ENCODE measurements at places on chromosomes 4 and X.

DNA sequence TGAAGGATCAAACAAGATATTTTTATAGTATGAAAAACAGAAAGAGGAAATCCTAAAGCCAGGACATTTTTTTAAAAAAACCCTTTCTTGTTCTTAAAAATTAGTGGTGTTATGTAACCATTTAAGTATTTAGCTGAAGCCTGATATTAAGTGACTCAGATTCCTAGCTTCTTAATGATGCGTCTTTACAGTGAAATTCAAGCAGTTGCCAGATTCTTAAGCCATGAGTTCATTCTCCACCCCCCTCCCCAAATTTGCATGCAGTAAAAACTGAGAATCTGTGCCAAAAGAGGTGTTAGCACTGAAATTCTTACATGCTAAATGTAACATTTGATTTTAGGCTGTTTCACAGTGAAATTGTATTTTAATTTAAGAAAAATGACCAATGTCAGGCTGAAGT, 180.8 kb downstream of the RAPGEF2 start:
- peak; percentile 72 for DNase-seq

DNA sequence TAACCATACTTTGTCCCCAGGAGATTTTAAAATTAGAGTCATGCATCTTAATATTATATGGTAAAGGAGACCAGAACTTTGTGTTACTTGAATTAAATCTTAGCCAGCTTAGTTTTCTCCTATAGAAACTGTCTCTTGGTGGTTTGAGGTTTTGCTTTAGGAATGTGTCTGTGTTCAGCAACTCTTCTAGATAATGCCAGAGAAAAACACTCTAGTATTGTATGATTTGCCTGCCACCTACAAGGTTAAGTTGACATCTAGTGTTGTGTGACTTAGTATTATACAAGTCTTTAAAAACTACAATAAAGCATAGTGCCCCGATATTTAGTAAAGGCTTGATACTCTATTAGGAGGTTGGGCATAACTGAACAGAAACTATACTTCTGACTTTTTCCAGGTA, 2.1 kb downstream of the UGT8 start:
- no peak for DNase-seq

GRCh38 chrX:103157496-103158316, 57.2 kb upstream of the BEX4 start:
- no peak for DNase-seq

- DNase-seq = no peak
Measured at GRCh38 chr4:19266566-19266965, 985.1 kb upstream of the SLIT2 start.

- DNase-seq = no peak
Measured at GRCh38 chr4:181688872-181689271, 554.3 kb upstream of the TENM3 start.

- no peak for DNase-seq
Measured at GRCh38 chr4:41177016-41177415, 37.3 kb downstream of the APBB2 start.

DNA sequence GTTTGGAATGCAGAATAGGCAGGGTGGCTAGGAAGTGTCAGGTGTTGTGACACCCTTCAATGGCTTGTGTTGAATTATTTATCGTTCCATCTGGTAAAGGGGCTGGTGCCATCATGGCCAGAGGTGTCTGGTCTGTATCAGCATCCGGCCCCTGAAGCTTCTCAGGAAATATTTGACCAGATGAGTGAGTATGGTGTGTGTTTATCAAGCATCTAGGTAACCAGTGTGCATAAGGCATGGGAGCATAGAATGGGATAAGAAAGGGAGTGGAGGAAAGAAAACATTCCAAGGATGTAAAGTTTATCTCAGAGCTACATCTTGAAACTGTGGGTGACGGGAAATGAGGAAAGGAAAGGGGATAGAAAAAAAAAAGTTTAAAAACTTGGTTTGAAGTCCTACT, 109.4 kb downstream of the KLHL4 start:
- no peak for DNase-seq

GRCh38 chr4:46503739-46504138, 113.8 kb upstream of the GABRA2 start:
- DNase-seq = no peak

- no peak for DNase-seq
Measured at GRCh38 chrX:19904778-19905367, 17.5 kb upstream of the SH3KBP1 start.

DNA sequence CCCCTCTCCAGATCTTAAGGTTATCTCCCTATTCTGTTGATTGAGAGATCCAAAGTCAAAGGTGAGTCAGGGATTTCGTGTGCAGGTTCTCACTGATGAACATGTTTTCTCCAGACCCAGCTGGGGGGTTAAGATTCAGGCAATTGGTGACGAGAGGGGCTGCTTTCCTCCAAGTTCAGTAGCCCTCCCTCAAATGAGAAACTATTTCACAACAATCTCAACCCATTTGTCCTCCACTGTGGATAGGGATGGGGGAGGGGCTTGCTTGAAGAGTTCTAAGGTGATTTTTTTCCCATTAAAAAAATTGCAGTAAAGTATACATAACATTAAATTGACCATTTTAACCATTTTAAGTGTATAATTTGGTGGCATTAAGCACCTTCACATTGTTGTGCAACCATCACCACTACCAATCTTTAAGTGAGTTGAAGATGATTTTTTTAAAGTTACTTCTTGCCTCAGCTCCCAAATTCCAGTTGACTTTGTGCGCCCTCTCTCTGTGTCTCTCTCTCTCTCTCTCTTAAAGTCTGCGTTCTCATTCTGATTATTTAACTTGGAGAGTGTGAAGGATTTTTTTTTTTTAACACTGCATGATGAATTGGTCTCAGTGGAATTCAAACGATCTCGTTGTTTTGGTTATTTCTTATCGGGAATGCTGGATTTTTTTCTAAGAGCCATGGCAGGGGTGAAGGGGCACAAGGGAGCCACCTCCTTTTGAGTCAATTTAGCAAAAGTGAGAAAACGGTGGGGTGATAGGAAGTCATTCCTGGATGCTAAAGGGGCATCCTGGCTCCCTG, 175.9 kb downstream of the SHROOM3 start:
- no peak for DNase-seq

GRCh38 chr4:8113611-8114377, 44.8 kb downstream of the ABLIM2 start:
- no peak for DNase-seq

- no peak for DNase-seq
Measured at GRCh38 chrX:85977218-85977617, 70.1 kb downstream of the CHM start.

DNA sequence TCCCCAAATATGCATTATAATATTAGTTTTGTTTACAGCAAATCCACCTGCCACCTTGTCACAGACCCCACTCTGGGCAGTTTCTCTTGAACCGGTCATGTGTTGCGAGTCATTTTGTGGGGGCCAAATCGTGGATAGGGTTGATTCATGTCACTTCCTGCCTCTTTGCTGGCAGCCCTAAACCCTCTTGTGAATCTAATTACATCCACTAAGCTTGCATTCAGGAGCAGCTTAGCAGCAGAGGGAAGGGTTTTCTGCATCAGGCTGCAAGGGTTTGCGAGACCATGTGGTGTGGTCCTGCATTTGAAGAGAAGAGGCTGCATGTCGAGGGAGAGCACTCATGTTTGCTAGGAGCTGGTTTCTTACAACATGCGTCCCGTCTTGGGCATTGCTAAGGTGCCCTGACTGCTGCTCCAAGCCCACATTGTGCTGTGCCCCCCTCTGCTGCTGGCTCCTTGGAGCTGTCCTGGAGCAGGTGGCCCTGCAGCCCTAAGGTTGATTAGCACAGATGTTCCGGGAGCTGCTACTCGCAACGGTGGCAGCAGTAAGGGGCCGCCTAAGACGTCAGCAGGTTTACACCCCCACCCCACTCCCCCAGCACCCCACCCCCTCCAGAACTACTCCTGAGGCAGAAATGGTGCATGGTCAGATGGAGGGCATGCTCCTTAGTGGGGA, 88.9 kb upstream of the CLDN34 start:
- DNase-seq = no peak

DNA sequence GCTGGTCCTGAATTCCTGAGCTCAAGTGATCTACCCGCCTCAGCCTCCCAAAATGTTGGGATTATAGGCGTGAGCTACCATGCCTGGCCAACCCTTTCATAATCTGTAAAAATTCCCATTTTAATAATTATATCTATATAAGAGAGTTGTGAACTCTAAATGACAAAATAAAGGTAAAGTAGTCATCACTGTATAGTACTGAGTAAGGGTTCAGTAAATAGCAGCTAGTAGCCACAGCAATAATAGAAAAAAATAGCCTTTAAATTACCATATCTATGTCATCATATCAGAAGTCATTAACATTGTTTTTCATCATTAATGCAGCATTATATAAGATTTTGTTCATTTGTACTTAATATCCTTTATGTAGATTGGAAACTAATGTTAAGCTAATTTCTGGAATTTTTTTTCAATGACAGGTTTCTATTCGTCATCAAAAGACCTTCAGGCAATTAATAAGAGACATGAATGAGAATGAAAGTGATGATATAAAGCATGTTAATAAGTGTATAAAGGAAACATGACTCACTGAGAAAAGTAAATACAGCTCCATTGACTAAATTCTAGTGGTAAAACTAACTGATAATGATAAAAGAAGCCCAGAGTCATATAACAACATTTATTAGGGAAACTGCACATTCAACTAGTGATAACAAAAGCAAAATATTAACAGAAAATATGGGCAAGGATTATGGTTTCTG, 85.9 kb upstream of the UGT8 start:
- DNase-seq = no peak

GRCh38 chr4:121252224-121252806, 88.2 kb upstream of the TNIP3 start:
- DNase-seq = no peak

DNA sequence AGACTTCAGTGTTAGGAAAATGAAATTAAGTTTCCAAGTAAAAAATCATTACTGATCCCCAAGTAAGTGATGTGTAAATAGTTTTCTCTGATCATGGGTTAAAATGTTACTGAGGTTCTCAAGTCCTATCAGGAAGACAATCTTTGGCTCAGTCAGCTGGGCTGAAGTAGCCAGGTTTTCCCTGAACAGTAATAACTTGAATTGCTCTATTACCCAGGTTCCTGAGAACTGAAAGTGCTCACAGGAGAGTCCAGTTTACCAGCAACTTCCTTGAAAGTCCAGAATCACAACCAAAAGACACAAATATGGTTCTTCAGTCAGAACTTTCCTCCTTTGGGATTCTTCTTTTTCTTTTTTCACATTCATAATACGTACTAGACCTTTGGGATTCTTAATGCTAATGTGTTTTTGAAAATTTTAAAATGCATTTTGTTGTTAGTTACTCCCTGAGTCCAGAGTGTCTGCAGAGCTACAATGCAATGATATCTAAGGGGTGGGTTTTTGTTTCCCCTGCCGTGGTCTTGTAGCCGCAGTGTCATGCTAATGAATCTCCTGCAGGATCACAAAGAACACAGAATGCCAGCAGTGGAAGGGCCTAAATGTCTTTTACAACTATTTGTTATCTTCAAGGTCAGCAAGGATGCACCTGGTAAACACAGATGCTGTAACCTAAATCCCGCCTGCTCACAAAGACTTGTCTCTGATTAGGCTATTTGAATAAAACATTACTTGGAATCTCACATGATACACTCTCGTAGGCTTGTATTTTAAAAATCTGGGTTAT, 439.8 kb upstream of the NR3C2 start:
- DNase-seq = no peak

GRCh38 chrX:15849555-15849954, 5.1 kb downstream of the AP1S2 start:
- no peak for DNase-seq

DNA sequence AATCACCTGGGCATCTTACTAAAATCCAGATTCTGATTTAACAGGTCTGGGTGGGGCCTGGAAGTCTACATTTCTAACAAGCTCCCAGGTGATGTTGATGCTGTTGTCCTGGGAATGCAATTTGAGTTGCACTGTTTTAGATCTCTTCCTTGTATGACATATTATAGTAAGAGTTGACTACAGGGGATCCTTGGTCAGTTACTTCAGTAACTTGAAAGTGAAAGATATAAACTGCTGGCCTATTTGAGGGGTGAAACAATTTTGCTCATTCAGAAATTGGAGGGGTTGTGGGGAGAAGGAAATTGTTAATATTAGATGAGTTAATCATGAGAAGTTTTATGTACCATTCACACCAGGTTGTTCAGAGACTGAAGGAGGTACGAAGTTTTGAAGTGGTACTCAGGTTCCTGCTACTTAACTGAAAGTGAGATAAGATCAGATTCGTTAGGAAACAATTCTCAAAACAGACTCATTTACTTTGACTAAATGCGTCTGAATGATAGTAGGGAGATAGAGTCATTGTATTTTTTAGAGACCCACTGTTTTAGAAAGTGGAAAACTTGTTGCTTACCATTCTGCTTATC, 12.5 kb downstream of the SH2D1A start:
- DNase-seq = no peak

- DNase-seq = peak; percentile 4
Measured at GRCh38 chrX:115449742-115450141, 111.2 kb upstream of the PLS3 start.

- no peak for DNase-seq
Measured at GRCh38 chr4:87977521-87978278, 2.2 kb downstream of the SPP1 start.

DNA sequence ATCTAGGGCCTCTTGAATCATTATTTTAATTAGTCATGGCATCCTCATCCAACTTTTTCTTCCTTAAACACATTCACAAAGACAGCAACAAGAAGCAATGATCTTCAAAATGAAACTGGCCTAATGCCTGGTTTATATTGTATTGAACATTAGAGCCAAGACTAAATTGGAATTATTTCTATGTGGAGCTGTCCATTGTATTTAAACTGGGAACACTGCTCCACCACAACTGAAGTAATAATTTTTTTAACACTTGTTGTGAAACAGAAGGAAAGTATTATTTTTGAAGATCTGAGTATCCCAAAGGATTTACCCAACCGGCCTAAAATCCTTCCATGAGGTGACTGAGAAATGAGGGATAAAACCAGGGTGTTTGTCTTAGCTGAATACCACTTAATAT, 6.9 kb downstream of the GABRB1 start:
- no peak for DNase-seq

DNA sequence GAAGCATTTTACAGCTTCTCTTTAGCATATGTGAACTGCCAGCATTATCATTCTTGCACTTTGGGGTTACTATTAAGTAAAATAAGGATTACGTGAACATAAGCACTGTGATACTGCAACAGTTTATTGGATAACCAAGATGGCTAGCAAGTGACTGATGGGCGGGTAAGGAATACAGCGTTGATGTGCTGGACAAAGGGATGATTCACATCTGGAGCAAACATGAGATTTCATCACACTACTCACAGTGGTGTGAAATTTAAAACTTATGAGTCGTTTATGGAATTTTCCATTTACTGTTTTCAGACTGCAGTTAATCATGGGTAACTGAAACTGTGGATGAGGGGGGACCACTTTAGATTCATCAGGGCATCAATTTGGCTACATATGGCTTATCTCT, 16.0 kb downstream of the NBDY start:
- DNase-seq = peak; percentile 22

DNA sequence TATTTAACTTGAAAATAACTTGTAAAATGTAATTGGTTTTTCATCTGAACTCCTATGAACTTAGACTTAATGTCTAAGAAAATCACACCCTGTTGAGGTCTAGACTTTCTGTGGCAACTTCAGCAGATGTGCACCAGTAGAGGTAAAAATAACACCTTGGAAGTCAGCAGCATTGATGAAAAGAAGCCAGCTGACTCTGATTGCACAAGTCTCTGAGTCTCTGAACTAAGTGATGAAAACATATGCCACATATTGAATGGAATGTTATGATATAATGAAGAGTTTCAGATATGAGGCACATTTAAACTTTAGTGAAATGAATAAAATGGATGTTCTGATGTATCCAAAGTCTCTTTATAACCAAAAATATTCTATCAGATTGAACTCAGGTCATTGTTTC, 155.4 kb downstream of the GPM6A start:
- DNase-seq = no peak

Measured in BJ (cell line).